ENCODE measurements at places on chromosomes 2 and 18.
A peak's percentile ranks its signal among the peaks of the same experiment; 100 is the strongest.

DNA sequence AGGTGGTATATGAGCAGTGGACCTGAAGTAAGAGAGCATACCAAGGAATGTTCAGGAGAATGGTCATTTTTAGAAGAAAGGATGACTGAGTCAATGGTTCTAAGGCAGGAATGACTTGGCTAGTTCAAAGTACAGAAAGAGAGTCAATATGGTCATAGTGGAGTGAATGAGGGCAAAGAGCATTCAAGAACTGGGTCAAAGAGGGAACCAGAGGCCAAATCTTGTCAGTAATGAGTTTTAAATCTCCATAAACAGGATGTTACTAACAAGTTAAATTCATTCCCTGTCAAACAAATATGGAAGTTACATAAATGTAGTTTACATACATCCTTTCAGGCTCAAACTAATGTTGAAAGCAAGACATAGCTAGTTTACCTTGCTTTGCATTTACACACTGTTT lies 16.1 kb downstream of the CALCRL start:
- no peak for DNase-seq

DNA sequence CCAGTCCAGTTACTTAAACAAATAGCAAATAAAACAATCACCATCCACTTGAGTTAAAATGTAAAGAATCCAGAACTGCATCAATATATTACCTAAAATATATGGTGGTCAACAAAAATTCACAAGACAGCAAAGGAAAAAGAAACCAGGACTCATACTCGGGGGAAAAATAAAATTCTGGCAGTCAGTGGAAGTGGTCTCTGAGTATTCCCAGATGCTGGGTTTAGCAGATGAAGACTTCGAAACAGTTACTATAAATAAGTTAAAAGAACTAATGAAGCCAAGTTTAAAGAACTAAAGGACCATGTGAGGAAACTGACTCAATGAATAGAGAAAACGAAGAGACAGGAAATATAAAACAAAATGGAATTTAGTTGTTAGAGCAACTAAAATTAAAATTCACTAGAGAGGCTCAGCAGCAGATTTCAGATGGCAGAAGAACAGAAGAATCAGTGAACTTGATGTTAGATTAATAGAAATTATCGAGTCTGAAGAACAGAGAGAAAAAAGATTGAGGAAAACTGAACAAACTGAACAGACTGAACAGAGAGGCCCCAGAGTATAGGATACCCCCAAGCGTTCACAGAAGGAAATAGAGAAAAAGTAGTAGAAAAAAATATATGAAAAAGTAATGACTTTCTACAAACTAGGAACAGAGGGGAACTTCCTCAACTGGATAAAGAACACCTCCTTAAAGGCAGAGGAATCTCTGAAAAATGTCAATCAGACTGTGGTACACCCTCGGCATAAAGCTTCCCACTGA lies 27.9 kb downstream of the MGAT4A start:
- no peak for DNase-seq

DNA sequence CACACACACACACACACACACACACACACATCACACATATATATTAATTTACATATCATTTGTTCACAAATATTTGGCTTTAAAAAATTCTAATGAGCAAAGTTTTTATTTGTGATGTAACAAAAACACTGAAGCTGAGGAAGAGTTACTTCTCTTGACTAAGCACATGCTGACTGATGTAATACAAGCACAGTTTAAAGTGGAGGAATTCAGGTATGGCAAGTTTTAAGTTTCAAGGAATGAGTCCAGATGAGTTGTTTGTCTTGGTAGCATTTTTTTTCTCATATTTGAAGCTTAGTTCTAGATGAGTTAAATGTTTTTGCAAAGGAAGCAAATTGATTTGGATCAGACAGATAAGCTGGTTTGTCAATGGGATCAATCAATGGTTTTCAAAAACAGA lies 20.2 kb upstream of the CALCRL start:
- DNase-seq: no peak

DNA sequence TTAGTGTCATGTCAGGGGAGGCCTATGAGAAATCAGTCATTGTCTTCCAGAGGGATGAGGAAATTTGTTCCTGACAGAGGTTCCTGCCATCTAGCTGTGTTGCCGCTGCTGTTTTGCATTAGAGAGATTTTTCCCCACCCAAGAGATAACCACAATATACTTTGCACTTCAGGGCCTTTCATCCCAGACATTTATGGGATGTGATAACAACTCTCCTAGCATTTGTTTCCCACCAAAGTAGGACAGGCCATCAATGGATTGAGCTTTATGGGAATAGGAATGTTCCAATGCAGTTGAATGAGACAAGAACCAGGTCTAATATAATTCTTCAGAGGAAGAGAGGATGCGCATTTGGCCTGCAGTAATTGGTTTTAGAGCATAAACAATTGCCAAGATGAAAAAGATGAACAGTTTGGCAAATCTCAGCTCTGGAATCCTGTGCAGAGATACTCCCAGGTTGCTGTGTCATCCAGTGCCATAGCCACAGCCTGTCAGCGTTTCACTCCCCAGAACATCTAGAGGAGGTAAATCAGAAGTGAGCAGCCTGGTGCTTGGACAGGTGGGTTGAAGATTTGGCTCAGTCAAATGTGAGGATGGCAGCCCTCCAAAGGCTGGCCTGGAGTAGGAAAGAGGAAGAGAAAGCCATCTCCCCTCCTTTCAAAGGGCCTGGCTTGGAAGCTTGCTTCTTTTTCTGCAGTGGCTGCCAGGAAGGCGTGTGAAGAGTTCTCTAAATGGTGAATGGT lies 93.7 kb upstream of the SETBP1 start:
- DNase-seq: no peak

DNA sequence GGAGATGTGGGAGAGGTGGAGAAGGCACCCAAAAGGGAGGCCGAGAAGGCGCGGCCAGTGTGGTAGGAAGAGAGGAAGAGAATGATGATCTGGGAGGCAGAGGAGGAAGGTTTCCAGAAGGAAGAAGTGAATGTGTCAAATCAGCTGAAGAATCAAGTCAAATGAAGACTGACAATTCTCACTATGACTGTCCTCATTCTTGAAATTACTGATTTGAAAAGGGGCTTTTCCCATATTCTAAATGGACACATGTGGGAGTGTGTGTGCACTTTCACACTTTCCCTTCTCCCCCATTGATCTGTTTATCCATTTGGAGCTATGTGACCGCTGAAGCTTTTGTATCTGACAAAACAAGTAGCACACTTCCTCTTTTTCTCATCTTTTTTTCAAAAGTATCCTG lies 6.1 kb downstream of the AFF3 start:
- no peak for DNase-seq

- DNase-seq: no peak
These were observed 3.7 kb downstream of the STEAP3 start for GRCh38 chr2:119227346-119227745.

DNA sequence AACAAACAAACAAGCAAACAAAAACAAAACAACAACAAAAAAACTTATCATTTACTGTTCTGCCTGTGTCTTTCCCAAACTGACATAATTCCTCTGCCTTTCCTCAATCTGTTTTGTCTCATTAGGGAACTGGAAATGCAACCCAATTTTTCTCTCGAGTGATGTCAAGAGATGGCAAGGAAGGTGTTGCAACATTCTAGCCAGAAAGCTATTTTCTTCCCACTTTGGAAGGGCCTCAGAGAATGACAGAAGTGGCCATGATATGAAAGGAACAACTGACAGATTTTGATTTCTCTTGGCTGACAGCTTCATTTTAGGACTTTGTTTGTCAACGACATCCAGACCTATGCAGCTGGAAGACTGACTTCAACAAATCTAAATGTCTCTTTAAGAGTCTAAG lies 24.7 kb downstream of the RND3 start:
- DNase-seq: peak; percentile 2

- DNase-seq: no peak
These were observed 12.6 kb downstream of the HK2 start for GRCh38 chr2:74846481-74846880.

DNA sequence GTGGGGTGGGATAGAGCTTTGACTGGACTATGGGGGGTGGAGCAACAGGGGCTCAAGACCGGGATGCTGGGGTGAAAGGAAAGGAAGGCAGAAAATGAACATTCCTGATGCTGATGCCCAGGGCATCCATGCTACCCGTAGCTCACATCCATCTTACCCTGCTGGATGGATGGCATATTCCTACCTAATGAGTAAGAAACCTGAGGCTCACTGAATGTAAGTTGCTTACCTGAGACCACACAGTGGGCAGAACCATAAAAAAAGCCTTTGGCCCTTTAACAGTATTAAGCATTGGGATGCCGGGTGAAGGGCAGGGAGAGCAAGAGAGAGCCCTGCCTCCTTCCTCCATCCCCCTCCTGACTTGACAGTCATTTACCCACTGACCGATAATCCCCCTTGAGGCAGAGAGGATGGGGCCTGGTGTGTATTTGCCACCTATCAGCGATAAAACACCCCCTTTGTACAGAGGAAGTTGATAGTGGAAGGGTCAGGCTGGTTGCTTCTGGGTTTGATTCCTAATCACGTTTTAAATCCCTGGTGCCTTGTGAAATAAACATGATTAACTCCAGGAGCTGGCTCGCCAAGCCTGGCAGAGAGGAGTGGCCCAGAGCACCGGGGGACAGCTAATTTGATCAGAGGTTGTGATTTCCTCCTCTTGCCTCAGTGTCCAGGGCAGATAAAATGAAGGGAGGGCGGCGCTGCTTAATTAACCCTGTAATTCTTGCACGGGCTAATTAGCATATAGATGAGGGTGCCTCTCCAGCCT lies 105.9 kb upstream of the HS6ST1 start:
- no peak for DNase-seq

- no peak for DNase-seq
These were observed 356.2 kb upstream of the SPRED2 start for GRCh38 chr2:65788556-65788955.

DNA sequence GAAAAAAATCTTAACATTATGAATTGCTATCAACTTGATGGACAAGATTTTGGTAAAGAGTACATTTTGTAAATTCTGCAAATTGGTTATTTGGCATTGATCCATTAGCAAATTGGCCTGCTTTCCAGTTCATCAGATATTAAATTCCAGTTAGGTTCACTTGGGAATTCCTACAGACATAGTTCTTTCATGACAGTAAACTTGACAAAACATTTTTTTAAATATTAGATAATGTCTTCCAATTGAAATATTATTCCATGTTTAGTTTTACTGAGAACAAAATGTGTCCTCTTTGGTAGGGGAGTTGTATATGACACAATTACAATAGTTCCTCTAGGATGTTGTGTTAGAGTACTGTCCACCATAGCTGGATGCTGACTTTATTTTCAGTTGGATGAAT lies 141.9 kb downstream of the LCLAT1 start:
- DNase-seq: no peak

- DNase-seq: no peak
These were observed 17.8 kb downstream of the RFTN2 start for GRCh38 chr2:197657562-197657961.

GRCh38 chr2:106126705-106127281 lies 67.3 kb downstream of the UXS1 start:
- no peak for DNase-seq

DNA sequence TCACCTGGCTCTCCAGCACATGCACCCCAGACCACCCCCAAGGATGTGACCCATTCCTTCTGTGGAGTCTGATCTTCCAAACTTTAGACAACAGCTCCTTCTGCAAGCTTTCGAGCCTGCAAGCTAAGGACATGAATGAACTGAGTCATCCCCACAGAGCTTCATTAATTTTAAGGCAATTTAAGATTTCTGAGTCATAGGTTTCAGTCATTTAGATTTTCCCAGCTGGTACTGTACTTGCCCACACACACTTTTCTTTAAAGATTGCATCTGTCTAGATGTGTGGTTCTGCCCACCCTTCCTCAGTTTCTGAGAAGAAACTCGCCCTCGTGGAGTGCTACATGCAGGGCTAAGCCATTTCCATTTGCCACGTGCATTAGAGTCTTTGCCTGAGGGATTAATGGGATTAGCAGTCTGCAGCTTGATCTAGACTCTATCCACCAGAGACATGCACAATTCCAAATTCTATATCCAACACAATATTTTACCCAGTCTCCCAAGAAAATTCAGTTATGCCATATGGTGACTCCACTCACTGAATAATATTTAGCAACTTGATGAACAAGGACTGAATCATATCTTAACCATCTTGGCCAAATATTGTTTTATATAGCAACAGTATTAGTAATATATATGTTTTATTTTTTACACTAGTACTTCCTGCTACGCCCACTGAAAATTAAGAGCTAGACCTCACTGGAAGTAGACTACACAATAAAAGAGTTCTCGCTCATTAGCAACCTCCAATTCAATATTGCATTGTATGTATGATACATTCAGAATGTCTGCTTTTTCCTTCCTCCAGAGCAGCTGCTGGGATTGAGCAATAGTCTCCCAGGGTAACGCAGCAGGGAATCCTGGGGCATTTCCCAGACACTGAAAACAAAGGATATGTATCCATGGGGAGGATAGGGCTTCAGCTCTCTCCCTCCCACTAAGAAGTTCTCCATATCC lies 14.3 kb upstream of the TRIB2 start:
- DNase-seq: peak; percentile 52

DNA sequence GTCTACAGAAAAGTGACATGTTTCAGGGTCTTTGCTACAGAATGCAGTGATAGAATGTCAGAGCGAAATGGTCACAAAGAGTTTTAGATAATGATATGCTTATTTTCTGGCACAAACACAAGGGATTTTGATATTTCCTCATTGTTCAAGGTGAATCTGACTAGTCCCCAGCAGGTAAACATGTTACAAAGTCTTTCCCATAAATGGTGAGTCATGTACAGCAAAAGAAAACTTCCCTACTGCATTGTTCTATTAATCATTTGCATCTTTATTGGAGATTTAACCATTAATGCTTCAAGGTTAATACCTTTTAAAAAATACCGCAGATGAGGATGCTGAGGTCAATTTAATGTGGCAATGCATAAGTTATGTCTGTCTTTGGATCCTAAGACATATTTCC lies 19.1 kb upstream of the TRIB2 start:
- DNase-seq: no peak

DNA sequence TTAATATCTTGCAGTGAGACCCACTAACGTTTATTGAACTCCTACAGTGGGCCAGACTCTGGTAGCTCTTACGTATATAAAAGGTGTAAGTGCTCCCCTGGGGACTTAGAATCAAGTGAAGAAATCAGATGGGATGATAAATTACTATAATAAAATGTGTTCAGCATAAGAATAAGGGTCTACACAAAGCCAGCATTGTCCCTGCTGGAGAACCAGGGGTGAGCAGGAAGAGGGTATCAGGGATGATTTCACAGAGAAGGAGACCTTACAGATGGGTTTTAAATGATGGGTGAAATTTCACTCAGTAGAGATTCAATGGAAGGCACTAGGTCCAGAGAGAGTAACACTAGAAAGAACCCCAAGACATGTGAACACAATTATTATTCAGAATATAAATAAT lies 20.7 kb downstream of the NRXN1 start:
- DNase-seq: no peak

GRCh38 chr18:37332628-37333420 lies 232.8 kb downstream of the CELF4 start:
- DNase-seq: no peak

- no peak for DNase-seq
These were observed 617.3 kb upstream of the LRATD1 start for GRCh38 chr2:14015113-14015630.

DNA sequence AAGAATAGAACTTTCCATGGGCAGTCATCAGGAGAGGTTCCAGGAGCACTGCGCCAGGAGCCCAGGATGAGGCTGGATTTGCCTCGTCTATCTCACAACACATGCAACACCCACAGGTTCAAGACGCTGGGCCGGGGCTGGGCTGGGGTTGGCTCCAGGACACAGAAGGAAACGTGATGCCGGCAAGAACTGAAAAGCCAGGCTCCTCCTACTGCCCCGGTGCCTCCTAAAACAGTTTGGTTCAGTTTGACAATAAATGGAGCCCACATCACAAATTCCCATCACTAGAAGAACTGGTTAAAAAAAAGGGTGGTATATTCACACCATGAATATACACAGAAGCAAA lies 75.9 kb downstream of the INHBB start:
- no peak for DNase-seq

All from inflammatory macrophage treated with lipopolysaccharide for 1 hour (primary cell).